Activated naive CD4-positive, alpha-beta T cell treated with anti-CD3 and anti-CD28 coated beads for 36 hours (primary cell): ENCODE measurements at places on chromosomes 2 and 18. TPM values are rescaled to one million over a fixed set of nuclear protein-coding genes. Genes with fewer than 3 reads are reported as not detected.
A peak's percentile ranks its signal among the peaks of the same experiment; 100 is the strongest.

The ICA1L gene
- total RNA-seq: 5.7 TPM

The CCDC68 gene
- not detected for total RNA-seq

DNA sequence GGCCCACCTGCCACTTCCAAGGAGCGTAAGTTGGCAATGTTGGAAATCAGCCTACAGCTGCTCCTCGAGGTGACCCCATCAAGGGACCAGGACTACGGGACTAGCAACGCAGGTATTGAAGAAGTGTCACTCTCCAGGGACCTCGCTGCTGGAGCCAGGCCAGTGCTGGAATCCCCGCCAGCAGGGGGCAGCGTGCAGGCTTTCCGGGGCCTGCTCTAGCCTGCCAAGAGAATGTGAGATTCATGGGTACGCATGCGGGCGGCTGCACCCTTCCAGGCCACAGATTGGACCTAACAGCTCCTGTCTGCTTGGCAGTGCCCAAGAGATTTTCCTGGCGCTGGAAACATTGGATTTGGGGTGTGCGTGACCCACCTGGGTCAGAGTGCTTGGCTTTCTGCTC, 182.8 kb upstream of the RAB12 start:
- H3K4me1 ChIP-seq: no peaks in the 10 kb centered on the region
- peak; percentile 10 for DNase-seq

The UGT1A4 gene
- total RNA-seq: not detected

DNA sequence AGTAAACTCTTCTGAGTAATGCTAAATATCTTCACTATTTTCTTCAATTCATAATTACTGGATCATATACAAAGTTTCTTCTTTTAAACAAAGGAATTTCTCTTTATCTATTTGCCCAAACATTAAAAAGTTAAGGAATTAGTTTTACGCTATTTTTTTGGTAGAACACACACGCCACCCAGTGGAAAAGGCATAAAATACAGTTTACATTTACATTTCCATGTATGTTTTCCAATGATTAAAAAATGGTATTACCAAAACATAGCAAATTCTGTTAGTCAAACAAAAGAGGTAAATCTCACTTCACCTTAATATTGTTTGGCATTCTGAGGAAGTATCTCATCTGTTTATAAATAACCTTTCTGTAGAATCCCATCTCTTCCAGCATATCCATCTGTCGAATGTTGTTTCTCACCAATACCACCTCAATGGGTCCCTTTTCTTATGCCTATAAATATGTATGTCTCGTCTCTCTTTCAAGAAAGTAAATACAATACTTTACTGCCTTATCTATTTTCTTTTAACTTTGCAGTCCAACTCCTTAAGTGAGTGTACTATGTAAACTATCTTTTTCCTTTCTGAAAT, 7.2 kb downstream of the BOLL start:
- H3K36me3 ChIP-seq: no peaks in the 10 kb centered on the region
- H3K27ac ChIP-seq: no peak overlapping the region
- H3K27me3 ChIP-seq: peaks cover 5% of the 10 kb centered on the region
- peak; percentile 52 for DNase-seq
- H3K4me1 ChIP-seq: no peaks in the 10 kb centered on the region
- no peak overlapping the region for H3K4me3 ChIP-seq

GRCh38 chr2:213020268-213020667, 131.1 kb downstream of the IKZF2 start:
- H3K27me3 ChIP-seq: peaks cover 9% of the 10 kb centered on the region
- no peak overlapping the region for H3K27ac ChIP-seq
- no peaks in the 10 kb centered on the region for H3K36me3 ChIP-seq
- peaks cover 25% of the 10 kb centered on the region for H3K4me1 ChIP-seq

GRCh38 chr2:29557268-29557667, 364.1 kb downstream of the ALK start:
- no peak for DNase-seq
- peaks cover 20% of the 10 kb centered on the region for H3K27me3 ChIP-seq
- no peaks in the 10 kb centered on the region for H3K4me1 ChIP-seq
- no peak overlapping the region for H3K27ac ChIP-seq
- H3K4me3 ChIP-seq: no peak overlapping the region

DNA sequence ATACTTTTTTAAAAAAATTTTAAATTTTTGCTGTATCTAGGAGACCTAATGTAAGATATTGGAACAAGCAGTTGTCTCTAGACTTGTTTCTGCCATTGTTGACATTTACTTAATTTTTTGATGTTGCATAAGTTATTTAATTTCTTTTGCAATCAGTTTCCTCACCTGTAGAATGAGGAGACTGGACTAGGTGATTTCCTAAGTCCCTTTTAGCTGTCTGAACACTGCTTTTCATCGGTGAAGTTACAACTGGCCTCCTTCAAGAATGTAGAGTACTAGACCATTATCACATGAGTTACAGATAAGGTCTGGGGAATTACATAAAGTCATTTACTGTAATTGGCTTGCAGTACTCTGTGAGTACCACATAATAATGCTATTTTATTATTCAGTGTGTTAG, 147.6 kb downstream of the LTBP1 start:
- peaks cover 6% of the 10 kb centered on the region for H3K27me3 ChIP-seq
- no peaks in the 10 kb centered on the region for H3K36me3 ChIP-seq
- H3K27ac ChIP-seq: no peak overlapping the region
- no peak overlapping the region for H3K4me3 ChIP-seq
- DNase-seq: no peak

- H3K27ac ChIP-seq: no peak overlapping the region
- H3K27me3 ChIP-seq: peaks cover 8% of the 10 kb centered on the region
- peaks cover 1% of the 10 kb centered on the region for H3K36me3 ChIP-seq
- H3K4me1 ChIP-seq: peaks cover 18% of the 10 kb centered on the region
These were observed 301.8 kb upstream of the ID2 start for GRCh38 chr2:8380026-8380425.

The COL4A3 gene
- not detected for total RNA-seq

DNA sequence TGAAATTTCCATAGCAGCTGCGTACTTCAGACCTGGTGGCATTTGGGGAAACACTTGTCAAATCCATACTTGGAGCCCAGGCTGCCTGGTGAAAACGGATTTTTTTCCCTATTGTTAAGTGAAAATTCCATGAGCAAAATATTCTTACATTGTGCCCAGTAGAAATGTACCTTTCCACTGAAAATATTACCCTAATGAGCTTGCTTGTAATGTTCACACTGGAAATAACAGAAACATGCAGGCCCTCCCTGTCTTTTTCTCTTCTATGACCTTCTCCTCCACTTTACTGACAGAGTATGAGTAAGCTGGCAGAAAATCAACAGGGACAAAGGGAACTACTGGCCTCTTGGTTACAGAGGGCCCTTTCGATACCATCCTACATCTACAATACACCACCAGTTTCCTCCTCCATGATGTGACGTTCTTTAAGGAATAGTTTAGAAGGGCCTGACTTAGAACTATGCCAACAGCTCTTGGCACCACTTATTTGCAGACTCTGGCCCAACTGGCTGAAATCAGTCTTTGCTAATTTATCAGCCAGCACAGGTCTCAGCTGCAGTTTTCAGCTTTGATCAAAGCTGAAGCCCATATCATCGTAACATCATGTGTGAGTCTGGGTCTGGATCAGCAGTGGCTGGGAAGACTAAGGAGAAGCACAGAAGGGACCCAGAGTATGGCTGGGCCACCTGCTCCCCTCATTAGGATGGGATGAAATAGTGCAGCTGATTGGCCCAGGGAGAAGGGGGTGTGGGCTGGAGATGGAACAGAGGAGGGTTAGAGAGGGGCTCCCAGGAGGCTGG, 272.2 kb upstream of the ID2 start:
- no peaks in the 10 kb centered on the region for H3K36me3 ChIP-seq
- H3K4me1 ChIP-seq: peaks cover 26% of the 10 kb centered on the region
- peak overlapping the region; percentile 27 for H3K27ac ChIP-seq
- H3K27me3 ChIP-seq: peaks cover 13% of the 10 kb centered on the region
- H3K4me3 ChIP-seq: no peak overlapping the region

DNA sequence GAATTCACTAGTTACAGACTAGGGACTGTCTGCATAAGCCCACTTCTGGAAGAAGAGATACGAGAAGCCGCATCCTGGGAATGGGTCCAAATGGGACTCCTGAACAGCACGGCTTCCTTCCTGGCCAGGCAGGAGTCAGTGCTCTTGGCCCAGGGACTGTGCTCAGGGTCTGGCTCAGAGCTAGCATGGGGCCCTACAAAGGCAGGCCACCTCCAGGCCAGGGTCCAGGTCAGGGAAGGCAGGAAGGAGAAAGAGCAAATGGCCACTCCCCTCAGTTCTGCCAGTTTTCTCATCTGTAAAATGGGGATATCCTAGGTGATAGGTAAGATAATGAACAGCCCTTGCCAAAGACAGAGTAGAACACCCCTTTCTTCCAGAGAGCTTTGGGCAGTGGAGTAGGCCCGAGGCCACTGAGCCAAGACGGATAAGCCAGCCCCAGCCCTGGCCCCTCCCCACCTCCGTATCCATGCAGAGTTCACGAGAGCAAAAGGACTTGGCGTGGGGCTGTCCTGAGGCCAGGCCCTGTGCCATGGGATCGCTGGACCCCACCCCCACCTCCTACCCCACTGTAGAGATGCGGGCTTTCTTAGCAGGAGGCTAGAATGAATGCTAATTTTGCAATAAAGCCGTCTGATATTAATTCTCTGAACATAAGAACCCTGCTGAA, 190.1 kb downstream of the MGAT5 start:
- DNase-seq: no peak
- H3K4me1 ChIP-seq: no peaks in the 10 kb centered on the region
- no peak overlapping the region for H3K27ac ChIP-seq
- H3K27me3 ChIP-seq: no peaks in the 10 kb centered on the region
- H3K36me3 ChIP-seq: peaks cover 4% of the 10 kb centered on the region
